Stimulated activated CD4-positive, alpha-beta T cell treated with anti-CD3 and anti-CD28 coated beads, Interleukin-12 subunit alpha, Interleukin-12 subunit beta, amount 100 ng/mL, for 4 hours (primary cell): ENCODE measurements at places on chromosomes 11 and 22.

- no peak for DNase-seq
Measured at GRCh38 chr22:31909977-31910376, 34.4 kb upstream of the YWHAH start.

- no peak for DNase-seq
Measured at GRCh38 chr11:94876222-94876621, 97.1 kb downstream of the CWC15 start.

GRCh38 chr11:132342408-132342807 is 972.0 kb downstream of the NTM start:
- no peak for DNase-seq

DNA sequence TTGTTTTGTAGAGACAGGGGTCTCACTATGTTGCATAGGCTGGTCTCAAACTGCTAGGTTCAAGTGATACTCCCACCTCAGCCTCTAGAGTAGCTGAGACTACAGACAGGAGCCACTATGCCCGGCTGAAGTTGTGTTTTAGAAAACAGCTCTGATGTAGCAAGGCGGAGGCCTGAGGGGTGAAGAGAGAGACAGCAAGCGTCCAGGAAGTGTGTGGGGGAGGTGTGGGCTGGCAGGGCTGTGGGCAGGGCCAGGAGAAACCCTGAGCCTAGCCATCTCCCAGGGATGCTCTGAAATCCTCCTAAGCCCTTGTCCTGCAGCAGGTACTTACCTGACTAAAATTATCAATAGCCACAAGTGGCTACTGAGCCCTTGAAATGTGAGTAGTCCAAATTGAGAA is 16.1 kb upstream of the RPS3 start:
- DNase-seq = no peak

DNA sequence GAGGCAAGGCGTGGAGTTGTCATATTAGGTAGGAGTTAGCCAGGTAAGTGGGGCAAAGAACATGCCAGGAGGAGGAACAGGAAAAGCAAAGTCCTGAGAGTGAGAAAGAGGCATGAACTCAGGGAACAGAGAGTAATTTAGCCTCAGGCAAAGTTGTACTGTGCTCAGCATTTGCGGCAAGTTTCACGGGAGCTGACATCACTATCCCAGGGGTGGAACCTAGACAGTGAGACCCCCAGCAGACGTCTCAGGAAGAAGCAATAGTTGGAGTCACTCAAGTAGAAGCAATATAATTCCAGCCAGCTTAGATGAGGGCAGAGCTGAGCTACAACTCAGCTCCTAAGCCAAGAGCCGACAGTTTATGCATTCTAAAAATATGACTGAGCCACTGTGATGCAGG is 426.0 kb upstream of the ISX start:
- no peak for DNase-seq

DNA sequence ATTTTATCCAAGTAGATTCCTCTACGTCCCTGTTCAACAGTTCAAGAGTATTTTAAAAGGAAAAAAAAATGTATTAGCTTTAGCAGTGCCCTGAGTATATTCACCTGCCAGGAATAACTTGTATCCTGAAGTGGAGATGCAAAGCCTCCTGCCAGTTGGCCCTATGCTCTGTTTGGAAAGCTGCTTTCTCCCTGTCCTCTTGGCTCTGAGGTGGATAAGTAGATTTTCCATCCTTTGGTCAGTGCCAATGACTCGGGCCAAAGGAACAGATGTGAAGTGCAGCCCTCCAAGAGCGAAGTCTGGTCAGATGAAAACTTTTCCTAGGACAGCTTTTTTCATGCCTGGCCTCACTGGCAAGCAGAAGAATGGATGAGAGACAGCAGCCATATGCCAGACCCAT is 839.9 kb upstream of the TENM4 start:
- no peak for DNase-seq
